Natural killer cell treated with Interleukin-12 subunit alpha and Interleukin-12 subunit beta and Interleukin-15 and Interleukin-18, amount 100 ng/mL, for 72 hours (primary cell): ENCODE measurements at places on chromosomes 5 and 9. TPM values are rescaled to one million over a fixed set of nuclear protein-coding genes. Genes with fewer than 3 reads are reported as not detected.
A peak's percentile ranks its signal among the peaks of the same experiment; 100 is the strongest.

GNE gene
- total RNA-seq = 22.9 TPM

ZBED3 gene
- total RNA-seq = 0.17 TPM

ITK gene
- total RNA-seq = 225 TPM

PTBP3 gene
- total RNA-seq = 143 TPM

SMARCA2 gene
- total RNA-seq = 124 TPM

GRCh38 chr5:179679014-179679674 is 1.7 kb downstream of the CBY3 start:
- peak; percentile 86 for DNase-seq

DNA sequence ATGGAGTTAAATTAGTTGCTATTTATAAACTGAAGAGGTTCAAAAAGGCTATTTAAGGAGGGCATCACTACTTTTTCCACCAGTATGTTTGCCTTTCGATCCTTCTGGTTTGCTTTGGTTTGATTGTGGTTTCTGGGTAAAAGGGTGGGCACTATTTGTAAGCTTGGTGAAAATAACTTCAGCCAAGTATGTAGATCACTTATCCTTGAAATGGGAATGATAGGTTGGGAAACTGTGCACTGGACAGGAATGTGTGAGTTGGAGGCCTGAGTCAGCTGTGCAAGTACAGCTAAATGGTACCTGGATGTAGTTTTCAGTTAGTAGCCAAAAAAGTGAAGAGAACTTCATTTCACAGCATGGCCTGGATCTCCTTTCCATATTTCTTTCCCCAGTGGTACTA is 466.2 kb downstream of the ENC1 start:
- DNase-seq = no peak

- no peak for DNase-seq
These were observed 78.5 kb upstream of the EPB41L4B start for GRCh38 chr9:109399258-109399767.

DNA sequence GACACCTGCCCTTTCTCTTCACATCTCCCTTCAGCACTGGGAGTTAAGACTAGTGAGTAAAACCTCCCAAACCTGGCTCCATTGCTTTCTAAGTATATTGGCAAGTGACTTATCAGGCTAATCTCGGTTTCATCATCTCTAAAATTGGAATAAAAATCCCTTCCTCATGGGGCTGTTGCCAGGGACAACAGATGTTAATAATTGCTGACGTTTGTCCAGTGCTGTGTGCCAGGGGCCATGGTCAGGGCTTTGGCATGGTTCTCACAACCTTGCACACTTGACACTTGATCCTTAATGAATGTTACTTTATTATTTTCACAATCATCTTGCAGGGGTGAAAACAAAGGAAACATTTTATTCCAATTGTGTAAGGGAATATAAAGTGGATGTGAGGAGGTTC is 1262.0 kb upstream of the WWC1 start:
- DNase-seq = no peak

DNA sequence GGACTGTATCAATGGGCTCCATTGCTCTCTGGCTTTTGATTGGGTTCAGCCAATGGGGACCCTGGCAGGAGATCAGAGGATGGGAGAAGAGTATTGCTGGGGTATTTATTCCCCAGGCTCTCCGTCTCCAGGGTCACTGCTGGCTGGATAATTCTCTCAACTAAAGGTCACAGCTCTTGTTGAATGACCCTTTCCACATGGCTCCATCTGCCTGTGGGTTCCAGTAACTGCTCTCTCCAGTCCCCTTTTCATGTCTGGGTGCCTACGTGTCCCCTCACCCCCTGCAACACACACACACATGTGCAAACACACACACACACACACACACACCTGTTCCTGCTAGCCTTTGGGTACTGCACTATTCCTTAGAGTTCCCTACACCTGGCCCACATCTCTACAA is 53.9 kb upstream of the RIC1 start:
- no peak for DNase-seq

- no peak for DNase-seq
These were observed 163.4 kb downstream of the RGS3 start for GRCh38 chr9:113626735-113627495.

- no peak for DNase-seq
These were observed 17.0 kb downstream of the FOCAD start for GRCh38 chr9:20701060-20701459.

GRCh38 chr9:4678679-4679267 is 596 bp upstream of the CDC37L1 start:
- DNase-seq = no peak
